ENCODE measurements at places on chromosomes 2 and 18. TPM values are rescaled to one million over a fixed set of nuclear protein-coding genes. Genes with fewer than 3 reads are reported as not detected.

RTP5 gene
- total RNA-seq: not detected

MYO5B gene
- 40.7 TPM for total RNA-seq

UGT1A4 gene
- 2.3 TPM for total RNA-seq

PKP4 gene
- total RNA-seq: 64.1 TPM

TBR1 gene
- not detected for total RNA-seq

MEP1B gene
- total RNA-seq: not detected

SETBP1 gene
- total RNA-seq: 16.2 TPM

OSR1 gene
- total RNA-seq: 7.6 TPM

ACTR1B gene
- 89.1 TPM for total RNA-seq

PAX8 gene
- total RNA-seq: 4.8 TPM

CNGA3 gene
- total RNA-seq: not detected

SCTR gene
- total RNA-seq: not detected
